ENCODE measurements at places on chromosomes 4 and X. TPM values are rescaled to one million over a fixed set of nuclear protein-coding genes. Genes with fewer than 3 reads are reported as not detected.

- H3K36me3 ChIP-seq: no peaks in the 10 kb centered on the region
- H3K27ac ChIP-seq: no peak overlapping the region
- peaks cover 38% of the 10 kb centered on the region for H3K4me1 ChIP-seq
- no peaks in the 10 kb centered on the region for H3K27me3 ChIP-seq
Measured at GRCh38 chr4:23931489-23931830, 41.6 kb upstream of the PPARGC1A start.

DNA sequence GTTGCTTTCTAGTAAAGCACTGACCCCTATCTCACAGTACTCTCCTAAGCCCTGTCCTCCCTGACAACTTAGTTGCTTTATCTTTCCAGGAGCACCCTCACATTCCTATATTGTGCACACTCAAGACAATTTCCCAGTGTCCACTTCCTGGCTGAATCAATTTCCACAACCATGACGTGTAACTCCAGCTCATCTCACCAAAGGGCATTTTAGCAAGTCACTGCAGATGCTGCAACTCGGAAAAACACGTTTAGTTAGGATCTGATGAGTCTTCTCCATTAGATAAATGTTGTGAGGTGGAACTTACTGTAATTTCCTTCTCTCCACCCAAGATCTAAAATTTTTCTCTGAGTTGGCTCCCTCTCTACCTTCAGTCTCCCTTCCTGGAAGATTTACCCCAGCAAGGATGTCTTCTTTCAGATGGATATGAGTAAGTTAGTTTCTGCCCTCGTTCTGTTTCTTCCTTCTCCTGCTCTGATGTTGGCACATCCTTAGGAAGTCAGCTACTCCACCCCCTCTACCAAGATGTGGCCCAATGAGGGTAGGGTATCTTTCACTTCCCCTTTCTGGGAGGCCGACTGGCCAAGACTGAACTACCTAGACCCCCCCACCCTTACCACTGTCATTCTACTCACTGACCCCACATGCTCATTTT, 28.8 kb upstream of the IL13RA1 start:
- H3K4me1 ChIP-seq: no peaks in the 10 kb centered on the region
- H3K27me3 ChIP-seq: no peaks in the 10 kb centered on the region
- H3K27ac ChIP-seq: no peak overlapping the region
- DNase-seq: no peak
- no peak overlapping the region for H3K4me3 ChIP-seq

The CT83 gene
- total RNA-seq: not detected

DNA sequence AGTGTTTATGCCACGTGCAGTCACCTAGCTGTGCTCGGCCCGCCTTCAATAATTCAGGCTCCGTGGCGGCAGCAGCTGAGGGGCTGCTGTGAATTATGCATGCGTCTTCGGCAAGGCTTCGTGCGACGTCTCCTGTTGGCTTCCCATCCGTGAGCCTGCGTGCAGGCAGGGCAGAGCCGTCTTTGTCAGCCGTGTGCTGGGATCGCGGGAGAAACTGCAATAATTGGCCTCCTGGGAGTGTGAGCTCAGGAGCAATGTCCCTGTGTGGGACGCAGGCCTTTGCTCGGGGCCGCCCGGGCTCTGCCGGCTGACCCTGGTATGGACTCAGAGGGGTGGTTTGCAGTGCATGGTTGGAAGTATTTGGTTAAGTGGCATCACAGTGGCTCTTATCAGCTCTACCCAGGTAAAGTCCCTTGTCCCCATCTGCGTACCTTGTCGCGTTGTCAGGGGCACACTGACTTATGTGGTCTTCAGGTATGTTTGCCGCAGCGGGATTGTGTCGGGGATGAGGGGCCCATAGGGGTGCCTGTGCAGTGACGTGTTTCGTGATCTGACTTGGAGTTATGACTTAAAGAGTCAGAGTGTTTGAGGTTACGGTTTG, 34.5 kb upstream of the HGFAC start:
- no peaks in the 10 kb centered on the region for H3K27me3 ChIP-seq
- no peak overlapping the region for H3K4me3 ChIP-seq
- DNase-seq: no peak
- no peak overlapping the region for H3K27ac ChIP-seq

DNA sequence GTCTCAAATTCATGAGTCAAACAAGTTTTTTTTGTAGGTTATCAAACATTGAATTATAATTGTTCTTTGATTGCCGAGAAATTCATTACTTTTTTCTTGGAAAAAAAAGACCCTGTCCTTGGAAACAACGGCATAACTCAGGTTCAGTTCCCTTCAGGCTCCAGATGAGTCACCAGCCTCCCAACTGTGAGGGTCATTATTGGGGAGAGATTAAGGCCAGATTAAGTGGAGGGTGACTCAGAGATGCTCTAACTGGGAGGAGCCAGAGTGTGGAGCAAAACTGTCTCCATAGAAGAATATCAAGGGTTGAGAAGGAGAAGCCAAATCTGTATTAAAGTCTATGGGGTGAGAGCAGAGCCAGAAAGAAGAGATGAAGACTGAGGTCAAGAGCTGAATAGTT, 9.6 kb downstream of the ADGRG4 start:
- DNase-seq: peak; percentile 6
- H3K27me3 ChIP-seq: no peaks in the 10 kb centered on the region
- no peaks in the 10 kb centered on the region for H3K36me3 ChIP-seq
- no peak overlapping the region for H3K4me3 ChIP-seq

DNA sequence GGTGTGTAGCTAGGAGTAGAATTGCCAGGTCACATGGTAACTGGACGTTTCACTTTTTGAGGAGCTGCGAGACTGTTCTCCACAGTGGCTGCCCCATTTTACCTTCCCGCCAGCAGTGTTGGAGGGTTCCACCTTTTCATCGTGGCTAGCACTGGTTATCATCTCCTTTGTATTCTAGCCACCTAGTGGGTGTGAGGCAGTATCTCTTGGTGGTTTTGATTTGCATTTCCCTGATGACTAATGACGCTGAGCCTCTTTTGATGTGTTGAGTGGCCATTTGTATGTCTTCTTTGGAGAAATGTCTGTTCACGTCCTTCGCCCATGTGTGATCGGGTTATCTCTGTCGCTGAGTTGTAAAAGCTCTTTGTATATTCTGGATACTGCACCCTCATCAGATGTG, 10.6 kb downstream of the ABCD1 start:
- H3K27ac ChIP-seq: no peak overlapping the region
- DNase-seq: peak; percentile 48
- H3K36me3 ChIP-seq: no peaks in the 10 kb centered on the region
- no peaks in the 10 kb centered on the region for H3K4me1 ChIP-seq
- H3K27me3 ChIP-seq: no peaks in the 10 kb centered on the region

- H3K27me3 ChIP-seq: peaks cover 18% of the 10 kb centered on the region
Measured at GRCh38 chrX:46572340-46572936, 1.1 kb upstream of the CHST7 start.

The NPNT gene
- total RNA-seq: 1.4 TPM

The H2BW2 gene
- total RNA-seq: not detected

- no peak overlapping the region for H3K27ac ChIP-seq
- no peak for DNase-seq
- H3K4me3 ChIP-seq: no peak overlapping the region
- no peaks in the 10 kb centered on the region for H3K27me3 ChIP-seq
Measured at GRCh38 chr4:99190336-99190735, 28.7 kb downstream of the ADH6 start.

DNA sequence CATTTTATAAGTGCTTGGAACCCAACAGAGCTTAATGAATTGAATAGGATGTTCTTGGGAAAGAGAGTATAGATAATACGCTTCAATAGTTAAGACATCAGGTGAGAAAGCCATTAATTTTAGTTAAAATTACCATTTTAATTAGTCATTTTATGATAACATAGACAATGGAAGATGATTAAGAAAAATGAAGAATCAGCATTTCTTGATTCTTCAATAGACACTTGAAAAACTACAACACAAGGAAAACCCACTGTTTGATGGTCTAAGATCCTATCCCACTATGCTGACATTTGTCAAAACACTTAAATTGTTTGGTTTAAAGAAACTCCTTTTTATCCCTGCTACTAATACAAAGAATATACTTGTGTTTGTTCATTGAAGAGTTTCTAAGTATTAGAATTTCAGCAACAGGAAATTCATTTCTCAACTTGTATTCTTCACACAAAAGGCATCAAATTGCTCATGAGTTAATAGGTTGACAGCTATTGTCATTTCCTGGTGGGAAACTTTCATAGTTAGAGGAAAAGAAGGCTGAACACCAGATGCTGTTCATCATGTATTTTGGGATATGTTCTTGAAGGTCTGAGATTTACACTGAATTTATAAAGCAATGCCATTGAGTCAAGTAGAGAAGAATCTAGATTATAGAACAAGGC, 9.6 kb upstream of the CXCL2 start:
- DNase-seq: no peak
- H3K4me1 ChIP-seq: peaks cover 3% of the 10 kb centered on the region
- H3K27ac ChIP-seq: no peak overlapping the region
- H3K4me3 ChIP-seq: no peak overlapping the region
- no peaks in the 10 kb centered on the region for H3K27me3 ChIP-seq

GRCh38 chr4:14835288-14835687, 167.0 kb upstream of the CPEB2 start:
- H3K27ac ChIP-seq: no peak overlapping the region
- no peaks in the 10 kb centered on the region for H3K4me1 ChIP-seq
- no peak for DNase-seq
- no peaks in the 10 kb centered on the region for H3K27me3 ChIP-seq

DNA sequence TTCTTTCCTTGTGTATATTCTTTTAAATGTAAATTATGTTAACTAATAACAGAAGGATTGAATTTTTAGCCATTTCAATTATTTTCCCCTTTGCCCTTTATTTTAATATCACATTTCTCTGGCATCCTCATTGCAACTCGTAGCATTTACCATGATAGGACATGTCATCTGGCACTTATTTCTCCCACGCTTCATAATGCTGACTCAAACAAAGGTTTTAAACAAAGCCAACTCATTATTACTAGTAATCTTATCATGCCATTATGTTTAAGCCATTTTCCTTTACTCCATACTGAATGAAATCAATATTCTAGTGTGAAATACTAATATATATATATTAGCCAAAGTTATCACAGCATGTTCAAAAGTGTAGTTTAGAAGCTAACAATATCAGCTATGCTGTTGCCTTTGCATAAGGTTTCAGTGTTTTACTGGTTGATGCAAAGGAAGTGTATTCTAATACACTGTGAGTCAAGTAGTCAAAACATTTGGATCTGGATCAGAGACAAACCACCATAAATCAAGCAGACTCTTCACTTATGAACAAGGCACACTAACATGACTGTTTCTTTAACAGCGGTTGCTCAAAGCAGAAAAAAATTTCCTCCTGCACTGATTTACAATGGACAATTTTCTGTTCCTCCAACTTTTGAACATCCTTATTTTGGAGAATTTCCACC, 281.6 kb downstream of the SLC7A11 start:
- no peak overlapping the region for H3K4me3 ChIP-seq
- H3K36me3 ChIP-seq: no peaks in the 10 kb centered on the region
- no peak overlapping the region for H3K27ac ChIP-seq
- H3K27me3 ChIP-seq: no peaks in the 10 kb centered on the region

The TMPRSS11F gene
- 0.27 TPM for total RNA-seq

Measured in GM23338 (cell line).